RKO (cell line): ENCODE measurements at places on chromosomes 5 and 9.

DNA sequence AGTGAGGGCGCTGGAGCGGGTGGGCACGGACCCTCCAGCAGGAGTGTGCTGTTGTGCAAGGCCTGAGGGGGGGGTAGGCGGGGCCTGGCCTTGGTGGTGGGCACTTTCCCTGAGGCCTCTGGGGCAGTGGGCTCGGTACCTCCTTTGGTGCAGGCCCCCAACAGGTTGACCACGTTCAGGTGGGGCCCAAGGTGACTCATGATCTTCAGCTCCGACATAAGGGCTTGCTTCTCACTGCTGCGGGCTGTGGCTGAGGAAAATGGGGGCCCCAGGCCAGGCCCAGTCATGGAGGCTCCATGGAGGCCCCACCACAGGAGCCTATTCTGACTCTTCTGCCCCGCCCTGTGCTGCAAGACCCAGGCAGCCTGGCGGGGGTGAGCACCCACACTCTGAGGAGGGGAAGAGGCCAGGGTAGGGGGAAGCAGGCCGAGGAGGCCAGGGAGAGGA, 31.5 kb downstream of the PDGFRB start:
- DNase-seq, result no peak

GRCh38 chr9:29806937-29807618, 2233.8 kb upstream of the C9orf72 start:
- DNase-seq, result peak; percentile 9

- DNase-seq, result no peak
These were observed 102.0 kb downstream of the RFK start for GRCh38 chr9:76292246-76292645.

DNA sequence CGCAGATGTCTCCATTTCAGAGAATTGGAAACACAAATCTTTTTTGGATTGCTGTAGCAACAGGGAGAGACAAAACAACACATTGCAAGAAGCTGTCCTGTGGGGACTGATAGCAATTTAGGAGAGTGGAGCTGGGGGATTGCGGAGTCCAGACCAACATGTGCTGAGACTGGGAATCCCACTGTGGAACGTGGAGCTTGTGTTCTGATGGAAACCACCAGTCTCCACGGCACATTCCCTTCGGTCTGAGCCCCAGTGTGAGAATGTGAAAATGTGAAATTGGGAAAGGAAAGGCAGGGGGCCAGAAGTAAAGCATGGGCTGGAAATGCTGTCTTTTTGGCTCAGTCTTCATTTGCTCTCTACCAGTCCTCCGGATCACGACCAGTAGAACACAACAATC, 348.8 kb upstream of the TNC start:
- DNase-seq, result no peak

DNA sequence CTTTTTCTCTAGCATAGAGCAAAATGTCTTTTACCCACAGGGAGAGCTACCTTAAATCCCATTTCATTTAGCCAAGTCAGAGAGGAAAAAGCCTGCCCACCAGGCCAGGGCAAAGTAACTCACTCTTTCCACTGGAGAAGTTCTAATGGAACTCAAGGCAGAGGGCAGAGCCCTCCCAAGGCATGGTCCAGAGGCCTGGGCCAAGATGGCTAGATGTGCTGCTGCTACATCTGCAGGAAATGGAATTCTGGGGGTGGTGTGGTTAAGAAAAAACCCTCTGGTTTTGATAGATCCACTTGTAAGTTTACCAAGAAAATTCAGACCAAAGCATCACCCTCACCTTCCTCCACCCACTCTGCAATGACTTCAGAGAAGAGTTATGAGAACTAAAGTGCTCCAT, 37.3 kb downstream of the CSF2 start:
- no peak for DNase-seq

DNA sequence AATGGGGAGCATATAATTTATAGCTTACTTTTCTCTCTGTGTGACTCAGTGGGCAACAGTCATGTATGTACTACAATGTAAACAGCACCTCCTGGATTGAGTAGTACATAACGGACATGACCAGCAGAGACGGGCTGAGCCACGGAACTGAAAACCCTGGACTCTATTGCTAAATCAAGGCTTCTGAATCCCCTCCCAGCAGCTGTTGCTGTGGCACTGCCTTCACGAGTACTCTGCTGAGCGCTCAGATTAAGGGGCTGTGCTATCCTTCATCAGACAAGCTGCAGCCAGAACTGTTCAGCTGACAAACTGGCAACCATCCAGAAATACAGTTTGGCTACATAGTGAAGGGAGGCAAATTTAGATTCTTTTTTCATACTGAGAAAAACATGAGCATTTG, 131.3 kb upstream of the CCDC180 start:
- no peak for DNase-seq

DNA sequence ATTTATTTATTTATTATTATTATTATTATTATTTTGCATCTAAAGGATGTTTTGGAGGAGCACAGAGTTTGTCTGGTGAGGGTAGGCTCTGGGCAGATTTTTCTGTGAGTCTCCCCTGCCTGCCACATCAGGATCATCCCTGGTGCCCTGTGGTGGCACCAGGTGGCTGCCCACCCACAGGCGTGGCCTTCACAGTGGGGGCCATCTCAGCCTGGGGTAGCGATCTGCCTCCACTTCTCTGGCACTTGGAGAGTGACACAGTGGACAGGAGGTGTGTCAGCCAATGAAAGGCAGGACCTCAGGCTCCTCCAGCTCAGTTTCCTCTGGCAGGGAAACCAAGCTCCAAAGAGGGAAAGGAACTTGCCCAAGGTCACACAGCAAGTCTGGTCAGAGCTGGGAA, 30.0 kb downstream of the SLC6A7 start:
- DNase-seq, result no peak

DNA sequence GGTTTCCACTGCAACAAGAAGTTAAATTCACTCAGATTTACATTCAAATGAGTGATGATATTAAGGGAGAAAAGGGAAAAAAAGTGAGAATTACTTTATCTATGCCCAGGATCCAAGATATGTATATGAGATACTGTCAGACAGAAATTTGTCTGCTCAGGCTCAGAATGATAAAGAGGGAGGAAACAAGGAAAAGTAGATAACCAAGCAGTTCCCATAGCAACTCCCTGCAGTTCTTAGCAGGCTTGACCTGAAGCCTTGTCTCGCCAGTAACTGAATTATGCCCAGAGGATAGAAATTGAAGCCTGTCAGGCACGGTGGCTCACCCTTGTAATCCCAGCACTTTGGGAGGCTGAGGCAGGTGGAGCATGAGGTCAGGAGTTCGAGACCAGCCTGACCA, 304.4 kb downstream of the TLE1 start:
- DNase-seq, result no peak

GRCh38 chr5:178145965-178146820, 7.5 kb downstream of the NHP2 start:
- DNase-seq, result peak; percentile 57

DNA sequence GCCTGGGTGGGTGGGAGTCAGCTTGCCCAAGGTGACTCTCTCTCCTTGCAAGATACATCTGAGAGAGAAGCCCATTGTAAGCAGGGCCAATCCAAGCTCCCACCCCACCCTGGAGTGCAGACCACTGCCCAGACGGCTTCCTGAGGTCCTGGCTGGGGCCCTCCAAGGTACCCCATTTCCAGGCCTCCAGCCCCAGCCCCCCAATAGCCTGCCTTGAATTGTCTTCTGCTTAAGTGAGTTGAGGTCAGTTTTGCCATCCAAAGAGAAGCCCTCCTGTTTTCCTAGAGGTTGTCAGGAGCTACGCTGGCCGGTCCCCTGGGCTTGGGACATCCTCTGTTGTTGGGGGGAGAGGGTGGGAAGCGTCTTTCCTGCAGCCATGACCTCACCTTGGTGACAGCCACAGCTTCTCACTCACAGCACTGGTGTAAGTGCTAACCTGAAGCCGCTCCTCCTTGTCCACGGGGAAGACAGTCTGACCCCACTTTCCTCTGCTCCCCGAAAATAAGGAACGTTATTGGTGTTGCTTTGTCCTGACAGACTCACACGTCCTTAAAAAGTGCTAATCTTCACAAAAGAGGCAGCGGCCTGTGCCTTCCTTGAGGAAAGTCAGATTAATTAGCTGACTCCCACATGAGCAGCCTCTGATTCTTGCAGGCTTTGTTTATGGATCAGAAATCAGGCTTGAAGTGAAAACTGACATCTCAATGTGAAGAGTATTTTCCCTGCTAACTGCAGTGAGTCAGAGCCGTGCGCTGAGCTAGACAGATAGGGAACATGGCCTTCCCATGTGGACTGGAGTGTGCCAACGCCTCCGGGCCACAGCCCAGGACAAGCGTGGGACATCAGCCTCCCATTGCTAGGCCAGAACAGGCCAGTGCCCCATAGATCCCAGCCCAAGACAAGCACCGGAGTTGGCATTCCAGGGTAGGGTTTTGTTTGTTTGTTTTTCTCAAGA, 52.3 kb downstream of the ADAMTS2 start:
- DNase-seq, result no peak

- DNase-seq, result no peak
These were observed 621.1 kb upstream of the MEF2C start for GRCh38 chr5:89504051-89504450.

GRCh38 chr5:181159286-181160151, 12.1 kb downstream of the OR2V2 start:
- peak; percentile 81 for DNase-seq

DNA sequence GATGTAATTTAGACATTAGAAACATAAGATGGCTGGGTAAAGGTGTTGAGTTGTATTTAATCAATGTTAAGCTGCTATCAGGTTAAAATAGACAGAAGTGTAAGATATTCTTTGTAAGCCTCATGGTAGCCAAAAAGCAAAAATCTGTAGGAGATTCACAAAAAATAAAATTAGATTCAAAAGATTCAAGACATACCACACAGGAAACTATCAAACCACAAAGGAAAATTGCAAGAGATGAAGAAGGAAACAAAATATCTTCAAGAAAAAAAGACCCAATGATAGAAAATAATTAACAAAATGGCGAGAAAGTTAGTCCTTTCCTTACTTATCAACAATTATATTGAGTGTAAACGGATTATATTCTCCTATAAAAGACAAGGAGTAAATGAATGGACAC, 15.3 kb downstream of the XRCC4 start:
- DNase-seq, result no peak

DNA sequence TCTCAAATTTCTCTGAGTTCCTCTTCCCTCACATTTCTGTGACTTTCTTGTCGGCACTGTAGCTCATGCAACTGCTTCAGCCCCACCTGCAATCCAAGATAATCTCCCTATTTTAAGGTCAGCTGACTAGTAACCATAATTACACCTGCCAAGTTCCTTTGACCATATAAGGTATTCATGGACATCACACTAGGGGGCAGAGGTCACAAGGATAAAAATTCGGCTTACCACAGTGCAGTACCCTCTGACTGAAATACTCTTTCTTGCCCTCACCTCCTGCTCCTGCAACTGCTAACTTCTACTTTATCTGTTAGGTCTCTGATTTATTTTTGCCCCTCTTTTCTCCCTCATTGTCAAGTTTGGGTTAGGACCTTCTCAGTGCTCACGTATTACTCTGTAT, 144.2 kb downstream of the GDNF start:
- DNase-seq, result no peak

GRCh38 chr9:6739218-6739617, 18.6 kb upstream of the KDM4C start:
- DNase-seq, result peak; percentile 61

DNA sequence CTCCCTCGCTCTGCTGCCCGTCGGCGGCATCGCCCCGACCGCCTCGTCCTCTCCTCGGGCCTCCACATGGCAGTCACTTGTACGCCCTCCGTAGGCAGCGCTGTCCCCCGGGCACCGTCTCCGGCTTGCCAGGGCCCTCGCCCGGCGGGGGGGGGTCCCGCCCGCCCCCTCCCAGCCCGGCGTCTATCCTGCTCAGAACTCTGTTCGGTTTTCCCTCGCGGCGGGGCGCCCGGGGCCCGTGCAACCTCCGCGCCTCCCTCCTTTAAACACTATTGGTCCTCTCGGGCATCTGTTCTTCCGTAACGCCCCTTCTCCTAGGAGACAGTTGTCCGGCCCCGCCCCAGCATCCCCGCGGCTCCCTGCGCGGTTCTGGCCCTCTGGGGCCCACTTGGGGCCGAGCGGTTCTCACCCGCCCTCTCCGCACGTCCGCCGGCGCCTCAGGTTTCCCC, 831 bp downstream of the ODF2 start:
- DNase-seq, result peak; percentile 93

DNA sequence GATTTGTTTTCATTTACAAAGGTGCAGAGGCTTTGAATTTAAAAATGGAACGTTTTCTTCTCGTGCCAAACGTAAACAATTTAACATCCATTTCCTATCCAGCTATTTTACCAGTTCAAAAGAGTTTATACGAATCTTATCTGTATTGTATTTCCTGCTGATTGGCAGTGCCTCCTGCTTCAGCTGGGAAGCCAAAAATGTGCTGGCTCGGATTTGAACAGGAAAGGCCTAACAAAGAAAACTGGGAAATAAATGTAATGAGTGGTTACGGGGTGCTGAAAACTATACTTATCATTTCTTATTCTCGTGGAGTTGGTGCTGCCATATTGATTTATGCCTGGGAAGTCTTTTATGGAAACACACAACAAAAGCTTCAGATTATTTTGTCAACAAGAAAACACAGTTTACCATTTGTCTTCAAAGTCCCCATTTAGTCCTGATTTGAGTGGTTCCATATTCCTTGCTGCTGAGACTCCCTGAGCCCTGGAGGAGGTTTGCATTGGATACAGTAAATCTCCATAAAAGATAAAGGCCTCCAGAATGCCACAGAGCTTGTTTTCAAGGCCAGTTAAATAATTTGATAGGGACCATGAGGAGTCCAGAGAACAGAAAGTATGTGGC, 507.4 kb downstream of the RASEF start:
- DNase-seq, result no peak

DNA sequence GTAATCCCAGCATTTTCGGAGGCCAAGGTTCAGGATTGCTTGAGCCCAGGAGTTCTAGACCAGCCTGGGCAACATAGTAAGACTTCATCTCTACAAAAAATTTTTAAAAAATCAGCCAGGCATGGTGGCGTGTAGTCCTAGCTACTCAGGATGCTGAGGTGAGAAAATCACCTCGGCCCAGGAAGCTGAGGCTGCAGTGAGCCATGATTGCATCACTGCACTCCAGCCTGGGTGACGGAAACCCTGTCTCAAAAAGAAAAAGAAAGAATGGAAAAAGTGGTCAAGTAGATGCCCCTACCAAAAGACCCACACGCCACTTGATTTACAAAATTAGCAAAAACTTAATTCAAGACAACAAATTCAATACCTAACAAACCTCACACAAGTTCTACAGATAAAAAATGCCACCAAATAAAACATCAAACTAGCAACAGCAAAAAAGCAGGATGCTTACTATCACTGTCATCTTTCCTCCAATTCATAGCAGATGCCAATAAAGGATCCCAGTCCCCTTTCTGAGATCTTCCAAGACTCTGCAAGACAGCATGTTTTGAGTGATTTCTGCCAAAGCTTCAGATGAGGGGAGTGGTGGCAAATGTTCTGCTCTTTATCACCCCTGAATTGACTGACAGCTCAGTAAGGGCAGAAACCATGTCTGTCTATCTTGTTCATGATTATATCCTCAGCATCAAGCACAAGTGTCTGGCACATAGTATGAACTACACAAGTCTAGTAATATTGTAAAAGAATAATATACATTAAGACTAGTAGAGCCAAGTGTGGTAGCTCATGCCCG, 34.2 kb upstream of the TESK1 start:
- DNase-seq, result no peak
